ENCODE measurements at places on chromosomes 1 and 21.

- no peak for DNase-seq
These were observed 9.6 kb upstream of the LRP8 start for GRCh38 chr1:53337499-53337898.

GRCh38 chr1:31936278-31936980 is 1.7 kb downstream of the PTP4A2 start:
- no peak for DNase-seq

- no peak for DNase-seq
These were observed 614.3 kb downstream of the NCAM2 start for GRCh38 chr21:21612466-21612865.

- no peak for DNase-seq
These were observed 700 bp upstream of the SYDE2 start for GRCh38 chr1:85201340-85202091.

DNA sequence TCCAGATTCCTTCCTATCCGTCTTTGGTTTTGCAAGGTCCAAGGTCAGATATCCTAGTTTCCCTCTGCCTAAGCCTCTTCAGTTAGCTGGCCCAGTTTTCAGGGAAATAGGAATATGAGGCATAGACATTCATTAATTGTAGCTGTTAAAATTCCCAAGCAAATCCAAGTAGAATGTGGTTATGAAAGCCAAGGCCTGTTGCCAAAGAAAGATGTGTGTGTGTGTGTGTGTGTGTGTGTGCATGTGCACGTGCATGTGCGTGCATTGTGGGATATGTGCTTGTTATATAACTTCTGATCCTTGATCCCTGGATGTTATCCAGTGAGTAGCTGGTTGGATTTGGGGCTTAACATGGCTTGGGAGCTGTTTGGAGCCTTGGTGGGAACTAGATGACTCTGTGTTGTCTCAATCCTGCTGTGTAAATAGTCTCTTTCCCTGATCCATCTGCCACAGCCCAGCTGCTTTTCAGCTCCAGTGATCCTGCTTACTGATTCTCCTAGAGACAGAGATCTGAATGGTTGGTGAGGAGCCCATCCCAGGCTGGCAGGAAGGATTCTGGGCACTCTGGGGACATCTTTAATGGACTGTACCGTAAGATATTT is 70.6 kb upstream of the GCLM start:
- DNase-seq: peak; percentile 89

- no peak for DNase-seq
These were observed 6.2 kb downstream of the ITPKB start for GRCh38 chr1:226732856-226733291.

DNA sequence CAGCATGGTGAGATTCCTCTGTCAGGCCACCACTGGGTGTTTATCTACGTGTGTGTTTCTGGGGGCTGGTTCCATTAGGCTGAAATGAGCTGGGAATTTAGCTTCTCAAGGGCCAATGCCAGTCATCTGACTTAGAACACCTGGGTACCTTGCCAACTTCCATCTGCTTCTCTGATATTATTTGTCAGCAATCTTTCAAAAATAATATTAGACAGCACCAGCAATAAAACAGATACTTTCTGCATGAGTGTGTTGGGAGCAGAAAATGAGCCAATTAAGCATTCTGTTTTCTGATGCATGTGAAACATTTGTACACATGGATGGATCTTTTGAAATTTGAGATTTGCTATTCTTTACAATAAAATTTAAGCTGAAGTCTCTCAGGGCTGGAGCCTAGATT is 124.1 kb downstream of the RYR2 start:
- DNase-seq: no peak

DNA sequence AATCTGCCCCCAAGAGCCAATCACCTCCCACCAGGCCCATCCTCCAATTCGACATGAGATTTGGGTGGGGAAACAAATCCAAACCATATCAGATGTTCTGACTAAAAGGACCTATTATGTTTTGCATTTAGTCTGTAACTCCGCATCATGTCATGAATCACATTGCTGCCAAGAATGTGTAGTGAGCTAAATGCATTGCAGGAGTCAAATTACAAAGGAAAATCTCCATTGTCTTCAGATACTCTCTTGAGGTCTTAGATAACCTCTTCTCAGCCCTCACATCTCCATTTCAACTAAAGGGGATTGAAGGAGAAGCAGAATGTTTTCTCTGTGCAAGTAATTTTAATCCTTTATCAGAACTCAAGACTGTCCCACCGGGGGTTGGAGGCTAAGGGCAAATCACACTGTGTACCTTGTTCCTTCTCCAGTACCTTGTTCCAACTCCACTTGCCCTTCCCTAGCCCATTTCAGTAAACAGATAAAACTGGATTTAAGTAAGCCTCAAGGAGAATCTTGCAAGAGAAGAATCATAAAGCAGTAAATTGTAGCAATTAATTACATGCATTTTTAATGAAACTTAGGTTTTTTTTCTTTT is 34.1 kb downstream of the EXTL2 start:
- no peak for DNase-seq

GRCh38 chr1:186194107-186194756 is 180.8 kb downstream of the TPR start:
- no peak for DNase-seq

- peak; percentile 53 for DNase-seq
These were observed 16.5 kb upstream of the KLHDC8A start for GRCh38 chr1:205373022-205373797.

DNA sequence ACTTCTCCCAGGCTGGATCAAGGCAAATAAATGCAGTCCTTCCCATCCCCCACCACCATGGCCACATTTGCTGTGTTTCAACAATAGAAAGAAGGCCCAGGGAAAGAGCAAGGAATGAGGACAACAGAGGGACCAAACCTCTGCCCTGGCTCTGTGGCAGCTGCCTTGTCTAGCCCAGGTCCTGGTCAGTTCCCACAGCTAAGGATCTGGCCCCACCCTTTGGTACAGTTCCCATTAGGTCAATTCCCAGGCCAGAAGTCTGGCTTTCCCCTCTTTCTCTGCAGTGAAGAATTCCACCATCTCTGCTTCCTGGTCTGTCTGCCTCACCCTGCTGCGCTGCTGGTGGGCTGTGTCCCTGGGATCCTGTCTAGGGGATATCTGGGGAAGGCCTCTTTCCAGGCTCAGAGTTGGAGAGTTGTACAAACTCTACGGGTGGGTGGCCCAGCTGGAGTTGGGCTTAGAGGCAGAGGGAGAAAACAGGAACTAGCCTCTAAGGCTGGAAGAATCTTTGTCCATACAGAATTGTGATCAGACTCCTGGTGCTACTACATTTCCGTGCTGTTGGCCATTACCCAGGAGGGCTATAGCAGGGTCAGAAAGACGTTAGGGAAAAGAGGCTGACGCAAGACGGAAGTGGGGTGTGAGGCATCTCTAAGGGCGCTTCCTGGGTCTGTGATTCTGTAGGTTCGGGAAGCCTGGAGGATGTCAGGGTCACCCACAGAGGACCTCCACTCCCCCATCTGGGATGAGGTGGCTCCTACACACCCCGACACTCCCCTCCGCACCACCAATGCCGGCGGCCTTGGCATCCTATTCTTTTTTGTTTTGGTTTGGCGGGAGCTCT is 953 bp upstream of the NDUFS2 start:
- no peak for DNase-seq

GRCh38 chr1:63668298-63668697 is 75.1 kb downstream of the PGM1 start:
- no peak for DNase-seq

DNA sequence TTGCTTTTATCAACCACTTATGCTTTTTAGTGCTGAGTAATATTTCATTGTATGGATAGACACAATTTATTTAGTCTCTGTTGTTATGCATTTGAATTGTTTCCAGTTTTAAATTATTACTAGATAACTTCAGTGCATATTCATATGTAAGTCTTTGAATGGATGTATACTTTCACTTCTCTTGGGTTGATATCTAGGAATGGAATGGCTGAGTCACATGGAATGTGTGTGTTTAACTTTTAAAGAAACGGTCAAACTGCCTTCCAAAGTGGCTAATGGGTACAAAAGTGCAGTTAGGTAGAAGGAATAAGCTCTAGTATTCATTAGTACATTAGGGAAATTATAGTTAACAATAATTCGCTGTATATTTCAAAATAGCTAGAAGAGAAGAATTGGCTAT is 82.4 kb downstream of the NPHS2 start:
- DNase-seq: no peak

DNA sequence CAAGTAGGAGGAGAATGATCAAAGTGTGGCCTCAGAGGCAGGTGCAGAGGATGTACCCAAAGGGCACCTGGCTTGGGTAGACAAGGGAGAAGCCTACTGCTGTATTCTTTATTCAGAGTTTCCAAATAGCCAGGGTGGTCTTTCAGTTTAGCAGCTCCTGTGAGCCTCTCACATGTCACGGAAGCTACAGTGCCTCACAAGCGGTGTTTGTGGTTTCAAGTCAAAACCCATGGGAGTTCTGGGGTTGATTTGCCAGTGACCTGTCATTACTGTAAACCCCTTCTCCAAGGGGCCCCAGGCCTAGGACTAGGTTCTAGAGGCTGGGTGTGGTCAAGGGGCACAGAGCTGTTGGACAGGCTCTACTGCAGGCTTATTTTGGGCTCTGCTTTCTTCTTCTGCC is 10.2 kb upstream of the IL10 start:
- no peak for DNase-seq

All from SHP77 treated with DMSO at 0.1 percent for 48 hours (cell line).